ENCODE measurements at places on chromosomes 12 and 14.

DNA sequence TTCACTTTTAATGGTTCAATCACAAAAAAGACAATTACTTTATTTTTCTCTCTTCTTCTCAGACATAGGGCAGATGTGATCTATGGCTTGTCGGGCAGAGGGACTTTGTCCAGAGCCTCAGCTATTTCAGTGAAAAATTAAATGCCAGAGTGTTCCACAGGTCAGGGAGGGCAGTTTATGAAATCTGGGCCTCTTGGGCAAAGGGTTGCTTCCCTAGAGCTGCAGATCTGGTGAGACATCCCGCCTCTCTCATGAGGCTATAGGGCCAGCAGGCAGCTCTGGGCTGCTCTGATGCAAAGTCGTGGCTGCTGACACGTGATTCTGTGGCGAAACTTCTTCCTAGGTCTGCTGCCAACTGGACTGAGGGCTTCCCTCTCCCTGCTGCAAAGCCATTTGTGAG is 6.0 kb downstream of the CLMN start:
- DNase-seq, result peak; percentile 97

GRCh38 chr12:98439981-98440581 is 75.3 kb upstream of the TMPO start:
- no peak for DNase-seq

DNA sequence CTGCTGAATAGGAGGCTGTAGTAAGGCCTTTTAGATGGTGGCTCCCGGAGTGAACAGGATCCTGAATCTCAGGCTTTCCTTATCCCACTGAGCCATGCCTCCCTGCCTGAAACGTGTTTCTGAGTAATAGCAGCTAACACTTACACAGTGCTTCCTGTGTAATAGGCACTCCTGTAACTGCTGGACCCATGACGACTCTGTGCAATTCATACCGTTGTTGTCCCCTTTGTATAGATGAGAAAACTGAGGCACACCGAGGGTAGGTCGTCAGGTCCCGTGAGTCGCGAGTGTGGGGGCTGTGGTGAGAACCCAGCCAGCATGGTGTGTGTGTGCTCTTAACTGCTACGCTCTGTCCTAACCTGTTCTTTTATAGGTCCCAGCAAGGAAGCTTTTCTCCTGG is 193.6 kb downstream of the CACNA1C start:
- DNase-seq, result no peak

- no peak for DNase-seq
Observed at GRCh38 chr12:111249757-111250156, 119.1 kb downstream of the PHETA1 start.

- no peak for DNase-seq
Observed at GRCh38 chr12:20549108-20549719, 145.9 kb upstream of the SLCO1C1 start.

DNA sequence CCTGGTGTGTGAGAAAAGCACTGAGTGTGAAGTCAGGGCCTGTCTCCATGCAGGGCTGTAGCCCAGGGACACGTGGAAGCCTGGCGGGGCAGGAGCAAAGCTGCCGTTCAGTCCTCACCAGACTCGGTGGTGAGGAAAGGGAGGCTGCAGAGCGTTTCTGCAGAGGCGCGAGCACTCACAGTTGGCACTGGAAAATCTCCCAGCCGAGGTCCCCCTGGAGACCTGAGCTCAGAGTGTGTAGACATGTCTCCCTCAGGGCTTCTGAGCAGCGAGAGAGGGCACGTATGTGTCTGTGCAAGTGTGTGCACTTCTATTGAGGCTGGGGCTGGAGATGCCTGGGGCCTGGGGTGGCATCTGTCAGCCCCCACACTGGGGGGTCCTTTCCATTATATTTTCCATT is 11.0 kb upstream of the HHIPL1 start:
- DNase-seq, result no peak

GRCh38 chr14:104293851-104294627 is 155.7 kb downstream of the KIF26A start:
- DNase-seq, result no peak

- DNase-seq, result no peak
Observed at GRCh38 chr12:27437839-27438238, 8.7 kb upstream of the SMCO2 start.

DNA sequence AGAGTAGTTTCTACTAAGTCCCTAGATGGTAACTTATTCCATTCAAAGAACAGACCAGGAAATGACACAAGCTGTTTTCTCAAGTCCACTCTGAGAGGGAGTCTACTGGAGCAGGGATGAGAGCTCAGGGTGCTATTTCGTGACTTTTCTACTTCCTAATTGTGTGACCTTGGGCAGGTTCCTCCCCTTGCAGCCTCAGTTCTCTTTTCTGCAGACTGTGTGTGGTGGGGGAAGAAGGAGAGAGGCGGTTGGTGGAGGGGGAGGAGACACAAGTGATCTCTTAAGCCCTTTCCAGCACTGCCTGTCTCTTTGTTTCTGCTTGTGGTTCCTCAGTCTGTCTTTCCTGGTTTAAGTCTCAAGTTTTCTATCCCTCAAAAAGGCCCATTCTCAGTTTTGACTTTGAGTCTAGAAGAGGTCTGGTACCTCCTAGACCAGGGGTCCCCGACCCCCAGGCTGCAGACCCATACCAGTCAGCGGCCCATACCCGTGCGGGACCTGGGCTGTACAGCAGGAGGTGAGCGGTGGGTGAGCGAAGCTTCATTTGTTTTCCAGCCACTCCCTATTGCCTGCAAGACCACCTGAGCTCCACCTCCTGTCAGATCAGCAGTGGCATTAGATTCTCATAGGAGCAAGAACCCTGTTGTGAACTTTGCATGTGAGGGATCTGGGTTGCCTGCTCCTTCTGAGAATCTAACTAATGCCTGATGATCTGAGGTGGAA is 10.7 kb downstream of the FGF6 start:
- peak; percentile 52 for DNase-seq

DNA sequence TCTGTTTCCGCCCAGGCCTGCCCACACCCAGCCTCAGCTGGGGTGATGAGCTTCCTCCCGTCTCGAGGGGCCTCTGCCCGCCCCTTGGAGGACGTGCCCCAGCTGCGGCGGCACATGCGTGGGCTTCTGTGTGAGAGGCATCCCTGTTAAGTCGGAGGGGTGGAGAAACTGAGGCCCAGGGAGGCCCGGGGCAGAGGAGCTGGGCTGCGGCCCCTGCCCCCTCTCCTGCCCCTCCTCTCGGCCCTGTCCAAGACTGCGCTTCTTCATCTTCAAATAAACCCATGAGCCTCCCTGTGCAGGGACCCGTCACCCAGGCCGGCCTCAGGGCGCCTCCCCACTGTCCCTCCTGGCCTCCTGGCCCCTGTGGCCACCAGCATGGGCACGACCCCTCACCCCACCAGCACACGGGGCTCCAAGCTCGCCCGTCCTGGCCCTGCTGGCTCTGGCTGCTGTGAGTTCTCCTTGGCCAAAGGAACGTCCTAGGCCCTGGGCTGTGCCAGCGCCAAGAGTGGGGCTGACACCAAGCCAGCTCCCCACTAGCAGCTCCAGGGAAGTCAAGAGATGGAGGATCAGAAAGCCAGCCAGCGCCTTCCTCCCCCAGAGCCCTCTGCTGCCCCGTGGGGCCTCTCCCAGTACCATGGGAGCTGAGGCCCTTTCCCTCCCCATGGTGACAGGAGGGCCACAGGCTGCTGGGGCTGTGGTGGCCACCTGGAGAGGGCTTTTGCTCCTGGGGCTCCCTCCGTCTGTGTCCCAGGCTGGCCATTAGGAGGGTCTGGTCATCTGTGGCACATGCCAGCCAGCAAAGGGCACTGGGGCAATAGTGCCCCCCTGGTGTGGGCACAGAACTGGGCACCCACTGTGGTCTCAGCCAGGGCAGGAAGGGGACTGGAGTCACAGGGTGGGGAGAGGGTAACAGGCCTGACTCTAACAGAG is 180.4 kb downstream of the KIF26A start:
- no peak for DNase-seq

DNA sequence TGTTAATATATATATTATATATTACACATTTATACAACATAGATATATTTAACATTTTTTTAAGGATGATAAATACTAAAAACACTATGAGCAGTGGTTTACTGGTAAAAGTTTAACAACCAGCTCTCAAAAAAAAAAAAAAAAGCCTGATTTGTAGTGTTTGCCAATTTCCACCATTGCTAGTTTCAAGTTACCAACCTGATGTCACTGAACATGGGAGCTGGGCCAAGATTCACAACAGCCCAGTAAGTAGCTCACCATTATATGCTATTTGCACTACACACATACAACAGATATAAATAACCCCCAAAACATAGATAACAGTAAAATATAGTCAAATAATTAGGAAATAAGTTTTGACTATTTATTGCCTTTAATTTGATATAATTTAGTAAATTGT is 28.9 kb upstream of the TMX1 start:
- DNase-seq, result no peak

DNA sequence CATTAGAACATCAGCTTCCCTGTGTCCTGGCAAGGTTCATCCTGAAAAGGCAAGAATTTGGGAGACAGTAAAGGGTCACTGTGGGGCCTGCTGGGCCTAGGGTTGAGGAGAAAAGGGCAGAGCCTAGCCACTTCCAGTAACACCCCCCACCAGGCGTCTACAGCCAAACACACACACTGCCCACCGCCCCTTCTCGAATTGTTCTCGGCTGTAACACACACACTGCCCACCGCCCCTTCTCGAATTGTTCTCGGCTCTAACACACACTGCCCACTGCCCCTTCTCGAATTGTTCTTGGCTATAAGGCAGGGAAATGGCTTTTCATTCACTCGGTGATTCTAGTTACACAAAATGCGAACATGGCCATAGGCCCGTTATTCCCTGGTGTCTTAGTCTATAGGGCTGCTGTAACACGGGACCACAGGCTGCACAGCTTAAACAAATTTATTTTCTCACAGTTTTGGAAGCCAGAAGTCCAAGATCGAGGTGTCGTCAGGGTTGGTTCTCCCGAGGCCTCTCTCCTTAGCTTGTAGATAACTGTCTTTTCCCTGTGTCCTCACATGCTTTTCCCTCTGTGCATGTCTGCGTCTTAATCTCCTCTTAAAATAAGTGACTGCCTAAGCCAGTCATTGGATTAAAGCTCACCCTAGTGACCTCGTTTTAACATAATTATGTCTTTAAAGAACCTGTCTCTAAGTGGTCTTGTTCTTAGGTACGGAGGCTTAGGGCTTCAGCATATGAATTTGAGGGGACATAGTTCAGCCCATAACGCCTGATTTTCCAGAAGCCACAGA is 171.0 kb downstream of the ADGRD1 start:
- peak; percentile 46 for DNase-seq

GRCh38 chr12:116066381-116067230 is 210.9 kb downstream of the MED13L start:
- no peak for DNase-seq

DNA sequence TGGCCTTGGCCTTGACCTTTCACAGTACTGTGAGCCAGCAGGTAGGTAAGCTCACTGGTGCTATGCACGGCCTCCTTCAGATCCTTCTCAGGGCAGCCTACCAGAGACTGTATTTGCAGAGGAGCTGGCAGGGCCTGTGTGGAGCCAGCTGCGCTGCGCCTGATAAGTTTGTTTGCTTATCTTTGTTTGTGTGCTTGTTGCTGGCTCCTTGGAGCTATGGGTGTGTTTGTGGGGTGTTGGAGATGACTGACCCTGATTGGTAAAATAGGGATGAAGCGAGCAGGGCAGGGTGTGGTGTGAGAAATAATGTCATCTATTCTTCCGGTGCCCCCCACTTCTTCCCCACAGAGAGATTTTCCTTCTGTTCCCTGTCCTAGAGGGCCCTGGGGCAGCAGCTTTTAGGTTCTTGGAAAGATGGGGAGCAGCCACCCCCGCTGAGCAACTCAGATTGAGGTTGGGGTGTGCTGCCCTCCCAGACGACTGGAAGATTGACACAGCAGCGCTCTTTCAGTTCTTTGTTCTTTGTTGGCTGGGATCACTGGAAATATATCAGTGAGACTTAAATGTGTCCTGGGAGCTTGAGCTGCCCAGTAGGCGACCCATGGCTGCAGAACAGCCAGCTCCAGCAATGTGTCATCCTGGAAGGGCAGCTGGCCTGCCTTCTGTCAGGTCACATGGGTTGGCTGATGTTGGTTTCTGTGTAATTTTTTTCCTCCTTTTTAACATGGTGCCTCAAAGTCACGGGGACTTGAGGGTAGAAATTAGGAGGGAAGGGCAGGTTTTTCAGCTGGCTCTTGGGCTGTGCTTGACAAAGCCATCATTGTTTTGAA is 19.6 kb downstream of the MLXIP start:
- DNase-seq, result no peak

- DNase-seq, result no peak
Observed at GRCh38 chr12:116879509-116880212, 1.6 kb downstream of the HRK start.

- no peak for DNase-seq
Observed at GRCh38 chr14:80003138-80003537, 208.2 kb downstream of the DIO2 start.

GRCh38 chr14:24051176-24051788 is 527 bp upstream of the CARMIL3 start:
- DNase-seq, result no peak

- no peak for DNase-seq
Observed at GRCh38 chr12:42508913-42509460, 80.6 kb downstream of the PRICKLE1 start.

DNA sequence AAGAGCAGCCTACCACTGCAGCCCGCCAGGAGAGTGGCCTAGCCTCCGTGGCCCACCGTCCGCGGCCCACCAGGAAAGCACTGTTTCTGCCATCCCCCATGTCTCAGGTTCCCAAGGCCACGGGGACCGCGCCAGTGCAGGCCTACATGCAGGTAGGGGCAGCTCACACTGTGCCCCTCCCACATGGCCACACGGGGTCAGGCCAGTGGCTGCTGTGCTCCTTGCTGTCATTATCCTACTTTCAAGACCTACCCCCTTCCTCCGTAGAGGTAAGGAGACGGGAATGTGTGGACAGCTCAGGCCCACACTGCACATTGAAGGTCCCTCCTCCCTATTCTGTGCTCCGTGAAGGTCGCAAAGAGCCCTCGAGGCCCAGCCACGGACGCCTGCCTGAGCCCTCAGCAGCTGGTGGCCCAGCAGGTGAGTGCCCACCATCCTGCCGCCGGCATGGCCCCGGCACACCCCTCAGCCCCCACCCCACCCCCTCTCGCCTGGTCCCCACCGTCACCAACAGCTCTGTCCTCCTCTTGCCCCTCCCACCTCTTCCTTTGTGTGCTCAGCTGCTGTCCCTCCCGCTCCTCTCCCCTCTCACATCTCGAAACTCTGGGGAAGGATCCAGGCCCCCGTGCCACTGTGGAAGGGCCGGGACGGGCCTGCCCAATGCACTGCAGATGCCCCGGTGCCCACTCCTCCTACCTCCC is 10.0 kb downstream of the DDX51 start:
- DNase-seq, result no peak

DNA sequence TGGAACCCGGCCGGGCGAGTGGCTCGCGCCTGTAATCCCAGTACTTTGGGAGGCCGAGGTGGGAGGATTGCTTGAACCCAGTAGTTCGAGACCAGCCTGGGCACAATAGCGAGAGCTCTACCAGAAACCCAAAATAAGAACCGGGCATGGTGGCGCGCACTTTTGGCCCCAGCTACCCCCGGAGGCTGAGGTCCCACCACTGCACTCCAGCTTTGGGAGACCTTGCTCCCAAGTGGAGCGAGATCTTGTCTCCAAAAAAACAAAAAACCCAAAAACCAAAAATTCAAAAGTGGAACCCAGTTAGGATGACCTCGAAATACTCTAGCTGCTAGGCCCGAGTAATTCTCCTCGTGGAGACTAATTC is 769 bp upstream of the VTI1B start:
- no peak for DNase-seq

GRCh38 chr12:57761391-57761998 is 5.4 kb downstream of the CYP27B1 start:
- DNase-seq, result no peak
